ENCODE measurements at places on chromosomes 5 and 9. TPM values are rescaled to one million over a fixed set of nuclear protein-coding genes. Genes with fewer than 3 reads are reported as not detected.

DNA sequence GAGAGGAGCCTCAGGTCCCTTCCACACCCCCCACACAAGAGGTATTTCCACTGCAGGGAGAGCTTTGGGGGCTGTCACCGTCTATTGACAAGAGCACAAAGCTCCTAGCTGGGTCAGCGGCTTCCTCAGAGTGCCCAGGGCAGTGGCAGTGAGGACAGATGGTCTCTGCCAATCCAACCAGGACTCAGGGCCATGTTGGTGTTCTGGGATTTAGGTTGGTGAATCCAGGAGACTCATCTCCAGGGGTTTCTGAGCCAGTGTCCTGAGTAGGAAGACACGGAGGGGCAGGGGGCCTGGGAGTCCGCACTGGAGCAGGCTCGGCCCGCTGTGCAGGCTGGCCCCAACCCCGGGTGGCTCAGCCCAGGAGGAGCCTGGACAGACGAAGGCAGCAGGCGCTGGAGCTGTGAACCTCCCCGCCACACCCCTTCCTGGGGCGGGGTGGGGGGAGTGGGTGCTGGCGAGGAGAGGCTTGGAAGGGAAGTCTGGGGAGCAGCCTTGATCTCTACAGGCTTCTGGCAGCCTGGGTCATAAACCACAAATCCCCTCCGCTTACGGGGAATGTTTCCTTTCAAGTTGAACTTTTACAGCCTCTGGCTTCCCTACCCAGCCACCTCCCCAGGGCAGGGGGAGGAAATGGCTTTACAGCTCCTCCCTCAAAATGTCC is 19.6 kb downstream of the CRB2 start:
- no peak overlapping the region for H3K27ac ChIP-seq
- DNase-seq: no peak
- no peaks in the 10 kb centered on the region for H3K27me3 ChIP-seq
- H3K36me3 ChIP-seq: peaks cover 2% of the 10 kb centered on the region
- no peaks in the 10 kb centered on the region for H3K4me1 ChIP-seq

GRCh38 chr5:68405026-68405684 is 189.6 kb downstream of the PIK3R1 start:
- DNase-seq: no peak
- H3K36me3 ChIP-seq: peaks cover 7% of the 10 kb centered on the region
- H3K4me3 ChIP-seq: no peak overlapping the region
- H3K4me1 ChIP-seq: peaks cover 3% of the 10 kb centered on the region

- H3K4me1 ChIP-seq: no peaks in the 10 kb centered on the region
- H3K36me3 ChIP-seq: peaks cover 17% of the 10 kb centered on the region
- DNase-seq: no peak
These were observed 219.0 kb downstream of the ADAMTSL1 start for GRCh38 chr9:18692962-18693361.

GRCh38 chr9:35905912-35906679 is at the start of gene HRCT1:
Gene HRCT1, plus strand, starts transcription at chr9:35906202. Its CDS starts 86 bp downstream, at chr9:35906288.
- no peaks in the 10 kb centered on the region for H3K27me3 ChIP-seq
- no peak for DNase-seq
- peaks cover 9% of the 10 kb centered on the region for H3K4me1 ChIP-seq
- no peak within 1 kb of the TSS for H3K27ac ChIP-seq

The PRR7 gene
- 10.2 TPM for total RNA-seq

The SLC25A2 gene
- not detected for total RNA-seq

The ZNF879 gene
- 6.4 TPM for total RNA-seq
